A673 (cell line): ENCODE measurements at places on chromosomes 3 and 15. TPM values are rescaled to one million over a fixed set of nuclear protein-coding genes. Genes with fewer than 3 reads are reported as not detected.

DNA sequence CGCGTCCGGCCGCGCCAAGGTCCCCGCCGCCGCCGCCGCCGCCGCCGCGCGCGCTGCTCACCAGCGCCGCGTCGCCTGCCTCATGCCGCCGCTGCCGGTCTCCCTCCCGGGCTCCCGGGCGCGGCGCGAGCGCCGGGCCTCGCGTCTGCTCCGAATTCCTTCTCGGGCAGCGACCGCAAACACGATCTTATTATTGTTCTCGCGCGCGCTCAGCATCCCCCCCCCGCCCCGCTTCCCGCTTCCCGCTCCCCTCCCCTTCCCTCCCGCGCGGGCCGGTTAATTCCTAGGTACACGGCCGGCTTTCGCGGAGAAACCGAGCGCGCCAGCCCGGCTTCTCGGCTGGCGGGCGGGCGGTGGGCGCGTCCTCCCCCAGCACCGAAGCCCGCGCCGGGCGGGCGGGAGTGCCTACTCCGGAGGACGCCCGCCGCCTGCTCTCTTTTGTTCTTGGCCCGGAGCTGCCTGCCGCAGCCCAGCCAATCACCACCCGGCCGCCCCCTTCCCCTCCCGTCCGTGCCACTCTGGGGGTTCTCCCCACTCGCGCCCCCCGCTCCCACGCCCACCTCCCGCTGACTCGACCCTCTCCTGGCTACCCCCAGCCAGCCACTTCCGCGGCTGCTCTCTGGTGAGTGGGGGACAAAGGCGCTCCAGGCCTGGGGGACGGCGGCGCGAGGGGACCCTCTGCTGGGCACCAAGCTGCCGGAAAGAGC, at the start of gene HDGFL3:
Gene HDGFL3, minus strand, starts transcription at position 164 of the 707 bp plus-strand sequence. CDS start 409 bp downstream, outside the sequence.
- peak; percentile 71 for DNase-seq

DNA sequence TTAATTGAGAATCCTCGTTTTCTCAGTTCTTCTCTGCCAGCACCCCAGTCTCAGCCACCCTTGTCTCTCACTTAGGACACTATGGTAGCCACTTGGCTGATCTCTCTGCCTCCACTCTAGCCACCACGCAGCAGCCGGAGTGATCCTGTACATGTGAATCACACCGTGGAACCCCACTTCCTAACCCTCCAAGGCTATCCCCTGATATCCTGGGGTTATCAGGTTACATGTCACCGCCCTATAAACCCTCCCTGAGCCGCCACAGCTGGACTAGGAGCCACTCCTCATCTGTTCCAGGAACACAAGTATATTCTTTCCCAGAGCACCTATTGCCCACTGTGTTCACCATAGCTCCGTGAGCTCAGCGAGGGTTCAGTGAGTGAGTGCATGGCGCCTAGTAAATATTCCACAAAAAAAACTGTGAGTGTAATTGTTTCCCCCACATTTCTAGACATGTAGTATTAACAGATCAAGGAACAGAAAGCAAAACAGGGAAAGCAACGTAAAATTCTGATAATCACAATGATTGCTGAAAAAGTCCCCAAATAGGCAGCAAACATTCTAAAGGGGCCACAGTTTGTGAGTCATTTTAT, 661 bp upstream of the PARP14 start:
- peak; percentile 33 for DNase-seq

USP50 gene
- total RNA-seq = 0.39 TPM in 1 of 2 replicates, not detected in the other

BSN gene
- total RNA-seq = 1.1 and 1.4 TPM in 2 replicates

SLC15A2 gene
- total RNA-seq = 18.2 and 33.3 TPM in 2 replicates

GRCh38 chr3:70049761-70050160, 50.2 kb downstream of the SAMMSON start:
- DNase-seq = no peak

SERPINI2 gene
- total RNA-seq = not detected in 2 replicates
